AG09309 (cell line): ENCODE measurements at places on chromosomes 1 and 21.

GRCh38 chr1:109793486-109794318 lies 30.0 kb upstream of the EPS8L3 start:
- DNase-seq, result peak; percentile 59

DNA sequence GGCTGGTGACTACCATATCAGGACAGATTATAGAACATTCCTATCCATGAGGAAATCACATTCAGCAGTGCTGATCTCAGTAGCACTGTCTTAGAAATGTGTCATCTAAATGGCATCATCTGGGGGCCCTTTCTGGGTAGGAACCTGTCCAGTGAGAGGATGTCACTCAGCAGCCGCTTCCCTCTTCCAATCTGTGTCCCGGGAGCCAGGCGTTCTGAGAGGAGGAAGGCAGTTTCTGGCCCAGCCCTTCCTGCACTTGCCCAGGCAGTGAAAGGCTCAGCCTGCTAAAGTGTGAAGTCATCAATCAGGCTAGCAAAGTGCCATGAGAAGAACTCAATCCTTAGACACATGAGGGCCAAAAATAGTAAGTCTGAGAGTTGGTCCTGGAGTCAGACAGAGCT lies 25.6 kb downstream of the RAB4A start:
- DNase-seq, result peak; percentile 24

GRCh38 chr1:214075305-214075998 lies 87.7 kb downstream of the PROX1 start:
- DNase-seq, result no peak

- no peak for DNase-seq
Measured at GRCh38 chr1:45551684-45552083, 1.1 kb downstream of the AKR1A1 start.

GRCh38 chr1:46077644-46078043 lies 54.8 kb downstream of the PIK3R3 start:
- DNase-seq, result no peak

DNA sequence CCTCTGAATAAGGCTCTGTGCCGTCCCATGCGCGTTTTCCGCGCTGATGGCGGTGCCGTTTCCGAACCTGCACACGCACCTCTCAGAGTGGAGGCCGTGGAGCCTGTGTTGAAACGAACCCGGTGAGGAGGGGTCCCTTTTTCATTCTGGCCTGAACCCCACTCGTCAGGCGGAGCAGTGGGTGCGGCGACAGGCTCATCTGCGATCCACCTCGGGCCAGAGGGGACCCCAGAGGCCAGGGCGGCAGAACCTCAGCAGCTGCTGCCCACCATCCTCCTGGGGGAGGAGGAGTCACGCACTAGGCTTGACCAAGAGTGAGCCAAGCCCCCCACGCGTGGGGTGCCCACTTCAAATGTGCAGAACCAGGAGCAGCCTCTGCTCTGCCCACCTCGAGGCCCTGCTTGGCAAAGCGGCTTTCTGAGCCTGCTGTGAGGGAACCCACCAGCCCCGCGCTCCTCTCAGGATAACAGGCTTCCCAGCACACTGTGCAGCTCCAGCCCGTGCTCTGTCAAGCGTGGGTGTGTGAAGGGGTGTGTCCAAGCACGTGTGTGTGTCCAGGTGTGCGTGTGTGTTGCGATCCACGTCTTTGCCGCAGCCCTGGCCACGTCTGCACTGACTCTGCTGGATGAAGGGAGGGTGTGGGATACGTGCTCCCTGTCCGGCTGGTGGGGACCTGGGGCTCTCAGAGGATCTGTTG lies 6.8 kb downstream of the PRDM16 start:
- DNase-seq, result no peak

DNA sequence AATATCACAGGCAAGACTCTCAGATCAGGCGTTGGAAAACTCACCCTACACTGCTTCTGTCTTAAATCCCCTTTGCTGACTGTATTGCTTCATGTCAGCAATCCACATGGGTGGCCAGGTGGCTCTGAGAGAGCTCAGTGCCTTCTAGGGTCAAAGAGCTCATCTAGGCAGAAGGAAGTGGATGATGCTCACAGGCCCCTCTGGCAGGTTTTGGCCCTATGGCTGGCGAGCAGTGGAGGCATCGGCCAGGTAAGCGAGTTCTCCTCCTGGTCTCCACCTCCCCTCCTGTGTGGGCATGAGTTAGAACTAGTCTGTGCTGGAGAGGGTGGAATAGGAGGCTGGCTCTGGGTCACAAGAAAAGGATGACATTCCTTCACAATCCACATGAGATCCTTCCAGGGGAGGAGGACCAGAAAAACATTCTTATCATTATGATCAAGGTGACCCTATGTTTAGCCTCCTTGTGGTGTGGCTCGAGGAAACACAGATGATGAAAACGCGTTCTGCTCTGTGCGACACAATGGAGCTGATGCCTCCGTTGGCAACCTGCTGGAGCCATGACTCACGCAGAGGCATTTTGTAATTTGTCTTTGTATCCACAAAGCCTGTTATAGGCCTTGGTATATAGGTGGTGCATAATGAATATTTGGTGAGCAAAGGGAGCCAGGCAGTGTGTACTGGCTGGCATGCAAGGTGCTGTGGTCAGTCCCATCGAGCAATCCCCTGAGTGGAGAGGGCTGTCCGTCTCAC lies 264.6 kb upstream of the RAB4A start:
- no peak for DNase-seq

- no peak for DNase-seq
Measured at GRCh38 chr1:210938416-210938925, 195.5 kb downstream of the KCNH1 start.

- DNase-seq, result no peak
Measured at GRCh38 chr1:118846443-118846842, 141.7 kb downstream of the TBX15 start.

DNA sequence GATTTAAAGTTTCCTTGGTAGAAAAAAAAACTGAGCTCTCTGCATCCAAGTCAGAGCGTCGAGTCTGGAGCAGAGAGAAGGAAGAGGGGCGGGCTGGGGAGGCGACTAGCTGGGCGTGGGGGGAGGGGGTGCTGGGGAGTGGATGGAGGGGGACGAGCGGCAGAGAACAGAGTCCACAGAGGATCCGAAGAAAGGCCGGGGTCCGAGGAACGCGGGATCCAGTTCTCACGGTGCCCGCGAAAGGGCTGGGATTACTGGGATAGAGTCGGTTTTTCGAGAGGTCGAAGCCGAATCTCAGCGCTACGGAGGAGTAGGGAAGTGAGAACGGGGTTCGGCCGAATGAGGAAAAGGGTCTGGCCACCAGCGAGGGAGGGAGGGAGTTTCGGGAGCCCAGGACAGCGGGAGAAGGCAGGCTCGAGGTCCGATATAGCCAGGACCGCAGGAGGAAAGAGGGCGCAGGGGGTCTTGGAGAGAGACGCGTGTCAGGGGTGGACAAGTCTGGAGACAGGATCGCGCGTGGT lies 665 bp downstream of the DAB1 start:
- no peak for DNase-seq

DNA sequence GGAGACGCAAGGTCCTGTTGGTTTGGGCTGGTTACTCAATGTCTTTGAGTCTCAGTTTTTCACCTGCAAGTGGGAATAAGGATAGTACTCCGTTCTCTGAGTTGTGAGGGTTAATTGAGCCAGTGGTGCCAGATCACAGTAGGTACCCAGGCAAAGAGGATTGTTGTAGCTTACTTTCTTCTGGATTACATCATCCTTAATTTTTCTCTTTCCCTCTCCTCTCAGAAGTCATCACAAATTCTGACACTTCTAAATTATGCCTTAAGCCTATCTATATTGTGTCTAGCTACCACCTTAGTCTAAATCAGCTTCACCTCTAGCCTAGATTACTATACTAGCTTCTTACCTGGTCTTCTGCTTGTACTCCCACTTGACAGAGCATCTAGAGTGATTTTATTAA lies 149.5 kb downstream of the ROR1 start:
- DNase-seq, result no peak

DNA sequence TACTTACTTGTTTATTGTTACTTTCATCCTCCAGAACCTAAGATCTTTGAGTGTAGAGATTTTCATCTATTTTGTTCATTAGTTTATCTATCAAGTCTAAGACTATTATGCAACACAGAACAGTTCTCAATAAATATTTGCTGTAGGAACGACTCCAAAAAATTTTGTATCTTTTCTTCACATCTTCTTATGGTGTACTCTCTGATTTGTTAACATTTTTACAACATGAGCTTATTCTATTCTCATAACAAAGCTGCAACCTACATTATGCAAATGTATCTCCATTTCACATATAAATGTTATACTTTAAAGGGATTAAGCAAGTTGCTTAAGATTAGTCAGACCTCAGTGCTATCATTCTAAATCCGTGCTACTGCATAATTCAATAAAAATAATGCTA lies 514.2 kb upstream of the ZP4 start:
- no peak for DNase-seq

GRCh38 chr1:232751393-232752140 lies 53.6 kb upstream of the MAP10 start:
- DNase-seq, result no peak

DNA sequence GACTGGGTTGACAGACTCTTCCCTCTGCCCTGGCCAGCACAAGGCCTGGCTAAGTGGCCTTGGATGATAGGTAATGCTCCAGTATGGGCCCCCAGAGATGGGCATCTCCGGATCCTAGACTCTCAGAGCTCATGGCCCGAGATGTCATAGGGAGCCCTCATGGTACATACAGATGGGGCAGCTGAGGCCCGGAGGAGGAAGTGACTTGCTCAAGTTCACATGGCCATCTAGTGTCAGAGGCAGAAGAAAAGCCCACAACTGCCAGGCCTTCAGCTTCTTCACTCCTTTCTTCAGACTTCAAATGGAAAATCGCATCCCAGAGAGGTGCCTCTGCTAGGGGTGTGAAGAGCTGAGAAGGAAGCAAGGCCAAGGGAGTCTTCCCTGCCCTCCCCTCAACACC lies 46.8 kb upstream of the SYNC start:
- no peak for DNase-seq

DNA sequence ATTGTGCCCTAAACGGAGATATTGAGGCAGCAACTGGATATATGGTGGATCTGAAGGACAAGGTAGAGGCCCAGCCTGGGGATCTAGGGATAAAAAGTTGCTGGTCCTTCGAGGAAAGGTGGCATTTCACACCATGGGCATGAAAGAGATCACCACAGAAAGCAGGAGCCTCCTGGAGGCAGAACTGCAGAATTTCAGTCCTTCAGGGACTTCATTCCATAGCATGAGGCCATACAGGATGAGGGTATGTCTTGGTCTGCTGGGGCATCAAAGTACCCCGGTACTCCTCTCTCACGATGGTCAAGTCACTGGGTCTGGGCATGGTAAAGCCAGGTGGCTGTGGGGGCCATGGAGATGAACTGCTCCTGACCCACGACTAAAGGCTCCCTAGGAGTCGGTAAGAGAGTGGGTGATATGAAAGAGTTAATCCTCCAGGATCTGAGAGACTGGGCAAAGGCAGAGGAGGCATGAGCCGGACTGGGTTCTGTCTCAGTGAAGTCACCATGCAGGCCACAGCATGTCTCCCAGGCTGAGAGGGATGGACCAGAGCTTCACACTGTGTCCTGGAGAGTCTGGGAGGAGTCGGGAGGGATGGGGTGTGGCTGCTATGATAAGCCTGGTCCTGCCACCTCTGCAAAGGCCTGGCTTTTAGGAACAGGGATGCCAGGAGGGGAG lies 5.8 kb upstream of the SPRR5 start:
- no peak for DNase-seq

GRCh38 chr1:21641076-21641475 lies 28.1 kb downstream of the RAP1GAP start:
- no peak for DNase-seq

GRCh38 chr1:94798054-94798453 lies 22.1 kb upstream of the SLC44A3 start:
- no peak for DNase-seq

- no peak for DNase-seq
Measured at GRCh38 chr21:35323947-35324346, 274.8 kb upstream of the RUNX1 start.
